HAP-1 (cell line): ENCODE measurements at places on chromosomes 2 and 18.

DNA sequence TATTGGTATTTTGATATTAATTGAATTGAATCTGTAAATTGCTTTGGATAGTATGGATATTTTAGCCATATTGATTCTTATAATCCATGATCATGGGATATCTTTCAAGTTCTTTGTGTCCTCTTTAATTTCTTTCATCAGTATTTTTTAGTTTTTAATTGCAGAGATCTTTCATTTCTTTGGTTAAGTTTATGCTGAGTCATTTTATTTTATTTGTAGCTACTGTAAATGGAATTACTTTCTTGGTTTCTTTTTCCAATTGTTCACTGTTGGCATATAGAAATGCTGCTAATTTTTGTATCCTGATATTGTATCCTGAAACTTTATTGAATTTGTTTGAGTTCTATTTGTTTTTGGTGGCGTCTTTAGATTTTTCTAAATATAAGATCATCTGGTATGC is 79.5 kb upstream of the DSEL start:
- DNase-seq: no peak

DNA sequence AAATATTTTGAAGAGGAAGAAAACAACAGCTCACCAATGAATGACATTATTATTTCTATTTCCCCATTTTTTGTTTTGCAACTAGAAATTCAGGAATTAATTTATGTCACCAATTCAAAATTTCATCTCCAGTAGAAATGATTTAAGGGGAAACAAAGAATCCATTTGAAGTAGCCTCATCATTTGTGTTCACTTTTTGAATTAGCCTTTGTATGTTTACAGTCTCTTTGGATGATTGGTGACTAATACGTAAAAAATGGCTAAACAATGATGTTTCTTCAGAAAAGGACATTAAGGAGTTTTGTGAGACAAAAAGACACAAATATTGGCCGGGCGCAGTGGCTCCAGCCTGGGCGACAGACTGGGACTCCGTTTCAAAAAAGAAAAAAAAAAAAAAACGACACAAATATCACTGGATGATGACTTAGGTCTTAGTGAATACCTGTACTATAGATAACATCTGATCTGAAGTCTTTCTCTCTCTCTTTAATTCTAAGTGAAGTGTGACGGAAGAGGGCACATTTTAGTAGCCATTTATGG is 313.2 kb downstream of the PIK3C3 start:
- peak; percentile 14 for DNase-seq

- no peak for DNase-seq
These were observed 12.4 kb upstream of the NBEAL1 start for GRCh38 chr2:203002054-203002821.

DNA sequence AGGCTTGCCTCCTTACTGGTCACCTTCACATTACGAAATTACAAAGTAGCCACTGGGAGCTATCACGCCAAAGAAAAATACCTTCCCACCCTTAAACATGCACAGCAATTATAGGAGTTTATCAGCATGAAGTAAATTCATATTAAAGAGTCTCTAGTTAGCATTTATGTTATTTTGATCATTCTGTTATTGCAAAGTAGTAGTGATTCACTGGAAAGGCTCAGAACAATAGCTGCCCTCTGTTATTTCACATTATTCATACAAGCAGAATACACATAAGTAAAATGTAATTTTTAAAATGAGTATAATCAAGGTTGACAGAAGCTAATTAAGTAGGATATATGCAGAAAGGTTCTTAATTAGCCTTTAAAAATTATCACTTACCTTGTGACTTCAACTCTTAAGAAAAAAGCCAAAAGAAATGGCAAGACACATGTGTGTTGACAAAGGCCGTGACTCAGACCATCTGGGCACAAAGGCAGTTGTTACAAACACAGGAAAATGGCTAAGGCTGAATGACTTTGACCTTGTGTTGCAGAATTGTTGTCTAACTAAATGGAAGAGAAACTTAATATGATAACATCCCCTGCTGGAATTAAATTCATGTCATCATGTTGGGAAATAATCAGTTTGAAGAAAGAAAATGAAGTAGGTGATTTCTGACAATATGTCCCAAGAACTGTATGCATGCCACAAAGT is 108.3 kb downstream of the ARL6IP6 start:
- DNase-seq: no peak

GRCh38 chr2:126777620-126777978 is 121.1 kb upstream of the TEX51 start:
- no peak for DNase-seq

GRCh38 chr2:236001854-236002253 is 166.3 kb downstream of the GBX2 start:
- no peak for DNase-seq

- DNase-seq: no peak
These were observed 326.2 kb upstream of the MEX3C start for GRCh38 chr18:51523671-51524070.

- DNase-seq: no peak
These were observed 8.7 kb downstream of the CTIF start for GRCh38 chr18:48547531-48547981.

GRCh38 chr2:208064220-208064961 is 39.1 kb upstream of the PLEKHM3 start:
- no peak for DNase-seq

DNA sequence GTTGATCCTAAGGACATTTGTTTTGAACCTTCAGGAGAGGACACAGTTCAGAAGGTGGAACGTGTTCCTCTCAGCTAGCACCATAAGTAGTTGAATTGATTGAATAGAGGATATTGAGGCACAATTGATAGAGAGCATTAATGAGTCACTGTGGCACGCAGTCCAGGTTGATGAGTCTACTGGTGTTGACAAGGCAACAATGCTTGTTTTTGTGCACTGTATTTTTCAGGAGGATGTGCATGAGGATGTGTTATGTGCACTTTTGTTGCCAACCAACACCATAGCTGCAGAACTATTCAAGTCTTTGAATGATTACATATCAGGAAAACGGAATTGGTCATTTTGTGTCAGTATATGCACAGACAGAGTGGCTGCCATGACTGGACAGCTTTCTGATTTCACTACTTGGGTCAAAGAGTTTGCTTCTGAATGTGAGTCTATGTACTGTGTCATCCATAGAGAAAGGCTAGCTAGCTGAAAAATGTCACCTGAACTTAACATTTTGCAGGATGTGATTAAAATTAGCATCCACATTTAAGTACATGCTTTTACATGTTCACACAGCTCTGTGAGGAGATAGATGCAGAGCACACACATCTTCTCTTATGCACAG is 140.1 kb upstream of the B3GNT2 start:
- DNase-seq: no peak

DNA sequence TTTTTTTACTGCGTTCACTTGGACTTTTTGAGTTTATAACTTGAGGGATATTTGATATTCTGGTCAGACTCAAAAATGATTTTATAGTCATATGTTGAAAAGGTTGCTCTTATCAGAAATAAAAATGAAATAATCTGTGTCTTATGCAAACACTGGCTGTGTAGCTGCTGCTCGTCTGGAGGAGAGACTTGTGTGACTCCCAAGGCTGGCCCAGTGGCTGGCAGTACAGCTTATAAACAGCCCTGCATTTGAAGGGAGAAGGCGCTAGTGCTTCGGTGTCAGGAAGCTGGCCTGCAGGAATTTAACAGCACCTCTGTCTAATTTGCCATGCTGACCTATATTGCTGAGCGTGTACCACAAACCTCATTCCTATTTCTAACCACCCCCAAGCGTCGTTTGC is 74.5 kb downstream of the ASAP2 start:
- no peak for DNase-seq

GRCh38 chr18:4017480-4017879 is 437.6 kb downstream of the DLGAP1 start:
- peak; percentile 44 for DNase-seq

GRCh38 chr2:74742471-74742870 is 88.4 kb downstream of the SEMA4F start:
- DNase-seq: no peak

GRCh38 chr2:224194161-224194560 is 155.1 kb upstream of the SERPINE2 start:
- no peak for DNase-seq

GRCh38 chr2:166768393-166769123 is 119.7 kb upstream of the XIRP2 start:
- no peak for DNase-seq

DNA sequence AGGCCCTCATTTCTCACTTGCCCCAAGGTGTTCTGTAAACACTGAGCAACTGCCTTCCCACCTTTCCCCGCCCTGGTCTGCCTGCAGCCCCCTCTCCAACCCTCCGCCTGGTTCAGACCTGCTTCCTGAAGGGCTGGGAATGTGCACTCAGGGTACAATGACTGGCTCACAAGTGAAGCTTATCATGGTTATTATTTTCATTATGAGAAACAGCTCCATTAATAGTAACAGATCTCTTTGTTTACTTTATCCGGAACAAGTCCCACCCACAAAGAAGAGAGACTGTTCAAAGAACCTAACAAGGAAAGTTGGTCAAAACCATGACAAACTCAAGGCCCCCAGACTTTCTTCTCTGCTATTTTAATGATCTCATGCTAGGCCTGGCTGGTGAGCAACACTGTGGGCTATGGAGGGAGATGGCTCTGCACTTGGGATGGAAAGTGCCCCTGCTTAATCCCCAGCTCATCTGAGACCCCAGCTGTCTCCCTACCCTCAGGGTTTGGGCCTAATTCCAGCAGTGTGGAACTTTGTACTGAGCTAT is 36.7 kb downstream of the ARHGAP25 start:
- DNase-seq: no peak

- peak; percentile 61 for DNase-seq
These were observed 66.9 kb upstream of the ZNG1B start for GRCh38 chr2:113370478-113371091.

GRCh38 chr18:6734726-6735430 is 5.4 kb downstream of the ARHGAP28 start:
- no peak for DNase-seq
